ENCODE measurements at places on chromosomes 4 and X.

- DNase-seq: no peak
These were observed 3.3 kb downstream of the RELL1 start for GRCh38 chr4:37682701-37683401.

DNA sequence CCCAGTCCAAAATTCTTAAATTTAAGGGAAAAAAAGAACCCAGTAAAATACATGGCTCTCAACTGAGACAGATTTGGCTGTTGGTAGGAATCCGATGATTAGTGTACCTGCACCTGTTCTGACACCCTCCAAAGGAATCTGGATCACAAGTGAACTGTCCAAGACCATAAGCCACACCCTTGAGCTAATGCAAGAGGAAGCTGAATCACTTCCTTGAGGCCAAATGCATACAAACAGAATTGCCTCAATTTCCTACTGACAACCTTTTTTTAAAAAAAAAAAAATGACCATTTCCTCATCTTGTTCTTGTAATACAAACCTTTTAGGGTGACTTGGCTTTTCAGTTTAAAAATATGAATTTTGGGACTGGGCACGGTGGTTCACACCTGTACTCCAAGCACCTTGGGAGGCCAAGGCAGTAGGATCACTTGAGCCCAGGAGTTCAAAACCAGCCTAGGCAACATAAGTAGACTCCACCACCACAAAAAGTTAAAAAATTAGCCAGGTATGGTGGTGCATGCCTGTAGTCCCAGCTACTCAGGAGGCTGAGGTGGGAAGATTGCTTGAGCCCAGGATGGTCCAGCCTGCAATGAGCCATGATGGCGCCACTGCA is 10.7 kb upstream of the FBXL5 start:
- no peak for DNase-seq

- DNase-seq: no peak
These were observed 25.1 kb downstream of the UGT2B4 start for GRCh38 chr4:69470561-69470960.

GRCh38 chrX:39850630-39851152 is 247.1 kb downstream of the BCOR start:
- DNase-seq: no peak

GRCh38 chr4:31427691-31428090 is 707.5 kb downstream of the PCDH7 start:
- no peak for DNase-seq

Measured in neural crest cell (in vitro differentiated cells).